ENCODE measurements at places on chromosomes 1 and 21.

DNA sequence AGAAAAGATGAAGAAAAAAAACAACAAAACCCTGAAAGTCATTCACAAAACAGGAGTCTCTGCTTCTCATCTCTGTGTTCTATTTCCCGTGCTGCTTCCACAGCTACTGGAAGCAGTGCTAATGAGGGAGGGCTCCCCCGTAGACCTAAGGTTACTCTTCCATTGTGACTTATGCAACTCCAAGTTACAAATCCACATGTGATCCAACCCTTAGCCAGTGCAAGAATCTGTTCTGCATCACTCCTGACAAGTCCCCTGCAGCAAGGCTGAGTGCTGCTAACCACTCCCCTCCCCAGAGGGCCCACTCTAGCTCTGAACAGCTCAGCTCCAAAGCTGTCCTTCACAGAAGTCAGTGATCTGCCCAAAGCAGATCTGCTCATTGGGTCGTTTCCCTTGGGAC lies 10.3 kb downstream of the DNALI1 start:
- DNase-seq: no peak

DNA sequence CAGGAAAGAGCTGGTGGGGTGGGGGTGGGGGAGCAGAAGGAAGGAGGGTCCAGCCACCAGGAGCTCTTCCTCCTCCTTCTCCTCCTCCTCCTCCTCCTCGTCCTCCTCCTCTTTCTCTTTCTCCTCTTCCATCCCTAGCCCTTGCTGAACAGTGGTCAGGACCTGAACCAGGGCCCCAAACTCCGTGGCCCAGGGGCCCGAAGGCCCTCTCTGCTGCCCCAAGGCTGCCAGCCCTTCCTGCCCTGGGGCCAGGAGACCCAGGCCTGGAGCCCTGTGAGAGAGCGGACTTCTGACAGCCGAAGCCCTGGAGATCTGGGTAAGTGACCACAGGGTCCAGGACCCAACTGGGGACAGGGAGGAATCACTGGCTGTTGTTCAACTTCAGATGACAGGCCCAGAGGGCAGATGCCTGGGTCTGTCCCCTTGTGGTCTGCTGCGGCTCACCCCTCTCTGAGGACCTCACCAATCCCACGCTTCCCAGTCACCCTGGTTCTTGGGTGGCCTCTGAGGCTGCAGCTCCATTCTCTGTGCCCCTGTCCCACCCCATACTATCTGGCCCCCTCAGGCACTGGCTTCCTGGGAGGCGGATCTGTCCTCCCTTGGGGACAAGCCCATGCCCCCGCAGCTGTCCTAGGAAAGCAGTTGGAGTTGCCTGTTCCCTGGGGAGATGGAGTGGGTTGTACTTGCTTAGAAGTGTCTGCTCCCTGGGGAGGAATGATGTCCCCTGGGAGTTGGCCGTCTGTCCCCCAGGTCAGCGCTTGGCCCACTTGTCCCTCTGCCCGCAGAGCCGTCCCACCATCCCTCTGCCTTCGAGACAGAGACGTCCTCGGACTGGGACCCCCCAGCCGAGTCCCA lies 51.8 kb downstream of the VWA5B1 start:
- DNase-seq: no peak

- DNase-seq: no peak
Measured at GRCh38 chr1:205570173-205570501, 61.7 kb downstream of the ELK4 start.

GRCh38 chr1:17196496-17197185 lies 8.3 kb upstream of the PADI1 start:
- no peak for DNase-seq

GRCh38 chr1:111151838-111152237 lies 11.8 kb downstream of the CEPT1 start:
- DNase-seq: no peak
